ENCODE measurements at places on chromosomes 4 and X.

DNA sequence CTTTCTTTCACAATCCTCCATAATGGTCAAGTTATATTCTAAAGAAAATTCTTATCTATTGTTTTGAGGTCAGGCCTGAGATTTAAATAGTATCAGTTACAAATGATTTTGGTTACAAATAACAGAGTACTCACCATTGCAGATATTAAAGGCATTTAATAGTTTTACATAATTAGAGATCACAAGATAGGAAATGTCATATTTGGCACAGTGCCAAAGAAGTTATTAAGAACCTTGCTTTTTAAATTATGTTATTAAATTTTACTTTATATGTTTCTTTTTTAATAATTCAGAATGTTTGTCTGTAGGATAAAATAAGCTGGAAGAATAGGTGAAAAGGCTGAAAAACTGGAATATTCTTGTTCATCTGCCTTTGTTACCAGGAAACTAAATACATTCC, 1174.7 kb downstream of the PCDH18 start:
- no peak for DNase-seq

DNA sequence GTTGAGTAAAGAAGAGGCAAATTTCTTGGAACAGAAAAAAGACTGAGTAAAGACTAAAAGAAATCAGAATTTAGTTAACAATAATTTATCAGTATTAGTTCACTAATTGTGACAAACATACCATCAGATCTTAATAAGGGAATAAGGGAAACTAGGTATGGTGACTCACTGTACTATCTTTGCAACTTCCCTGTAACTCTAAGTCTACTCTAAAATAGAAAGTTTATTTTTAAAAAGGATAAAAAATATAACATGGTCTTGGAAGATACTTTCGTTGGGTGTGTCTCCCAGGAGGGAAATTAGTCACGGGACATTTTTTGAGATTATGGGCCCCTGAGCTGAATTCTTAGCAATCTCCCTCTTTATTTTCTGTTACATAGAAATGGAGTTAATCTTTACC, 97.3 kb downstream of the EMCN start:
- DNase-seq: no peak

DNA sequence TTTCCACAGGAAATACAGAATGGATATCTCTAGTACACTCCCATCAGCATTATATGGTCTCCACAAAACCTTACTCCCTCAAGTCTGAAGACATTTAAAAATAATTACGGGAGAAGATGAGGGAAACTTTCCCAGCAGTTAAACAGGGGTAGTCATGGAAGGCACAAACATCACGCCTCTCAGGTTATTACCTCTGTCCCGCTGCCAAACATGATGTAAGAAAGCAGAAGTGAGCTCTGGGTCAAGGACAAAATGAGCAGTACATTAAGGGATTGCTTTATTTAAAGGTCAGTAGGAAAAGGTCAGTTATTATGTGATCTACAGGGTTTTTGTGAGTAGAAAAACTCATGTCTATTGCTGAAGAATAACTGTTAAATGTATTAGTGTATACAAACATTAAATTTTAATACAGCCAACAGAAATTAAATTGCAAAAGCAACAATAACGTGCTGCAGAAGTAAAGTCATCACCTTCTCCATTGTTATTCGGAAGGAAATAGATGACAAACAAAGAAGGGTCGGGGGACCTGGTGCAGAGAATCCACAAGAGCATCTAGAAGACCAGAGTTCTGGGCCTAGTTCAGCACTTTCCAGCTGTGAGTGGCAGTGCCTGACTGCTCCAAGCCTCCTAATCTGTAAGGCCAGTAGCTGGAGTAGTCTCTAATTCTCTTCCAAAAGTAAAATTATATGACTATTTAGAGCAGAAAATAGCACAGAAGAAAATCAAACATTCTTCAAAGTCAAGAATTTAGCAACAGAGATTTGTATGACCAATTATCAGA, 171.2 kb downstream of the PPP3CA start:
- no peak for DNase-seq

DNA sequence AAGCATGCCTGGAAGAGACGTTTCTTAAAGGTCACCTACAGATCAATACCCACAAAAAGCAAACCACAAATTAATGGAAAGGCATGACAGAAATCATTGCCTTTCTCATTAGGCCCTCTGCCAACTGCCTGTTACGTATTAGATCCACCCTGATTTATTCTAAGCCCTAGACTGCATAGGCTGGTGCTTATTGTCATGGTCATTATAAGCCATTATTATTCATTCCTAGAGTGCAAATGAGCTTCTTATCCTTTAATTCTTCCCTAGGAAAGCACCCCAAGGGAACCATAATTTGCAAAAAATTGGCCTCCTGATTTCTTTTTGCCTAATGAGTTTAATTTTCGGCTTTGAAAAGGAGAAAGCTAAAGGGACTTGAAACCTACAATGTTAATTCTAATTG, 184.2 kb upstream of the GPRIN3 start:
- DNase-seq: no peak

- no peak for DNase-seq
Measured at GRCh38 chr4:186158021-186158813, 33.1 kb upstream of the CYP4V2 start.

- DNase-seq: no peak
Measured at GRCh38 chr4:82921795-82922194, 21.3 kb downstream of the THAP9 start.

DNA sequence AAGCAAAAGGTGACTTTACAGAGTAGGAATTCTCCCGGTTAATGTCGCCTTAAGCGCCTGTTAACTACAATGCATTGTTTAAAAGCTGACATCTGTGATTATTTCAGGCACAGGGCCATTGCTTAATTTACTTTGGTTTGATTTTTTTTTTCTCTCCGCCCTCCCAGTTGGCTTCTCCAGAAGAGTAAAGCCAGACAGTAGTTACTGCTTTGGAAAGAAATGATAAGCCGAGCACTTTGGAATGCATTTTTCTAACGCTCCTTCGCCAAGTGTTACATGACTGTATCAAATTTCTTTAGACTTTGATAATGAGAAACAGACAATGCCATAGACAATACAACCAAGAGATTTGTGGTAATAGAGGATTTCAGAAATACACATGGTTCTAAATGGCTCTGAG, 383.0 kb upstream of the TENM3 start:
- no peak for DNase-seq

DNA sequence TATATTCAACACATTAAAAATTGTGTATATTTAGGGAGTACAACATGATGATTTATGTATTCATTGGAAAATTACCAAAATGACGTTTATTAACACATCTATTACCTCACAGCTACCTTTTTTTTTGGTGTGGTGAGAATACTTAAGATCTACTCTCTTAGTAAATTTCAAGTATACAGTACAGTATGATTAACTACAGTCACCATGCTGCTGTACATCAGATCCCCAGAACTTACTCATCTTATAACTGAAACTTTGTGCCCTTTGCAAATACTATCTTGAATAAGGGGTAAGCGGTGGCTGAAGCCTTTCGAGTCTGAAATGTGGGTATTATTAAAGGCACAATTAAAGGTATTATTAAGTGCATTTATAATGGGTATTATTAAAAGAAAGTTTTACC, 976 bp downstream of the PHKA1 start:
- no peak for DNase-seq

GRCh38 chr4:167100120-167100519, 134.2 kb downstream of the SPOCK3 start:
- no peak for DNase-seq

DNA sequence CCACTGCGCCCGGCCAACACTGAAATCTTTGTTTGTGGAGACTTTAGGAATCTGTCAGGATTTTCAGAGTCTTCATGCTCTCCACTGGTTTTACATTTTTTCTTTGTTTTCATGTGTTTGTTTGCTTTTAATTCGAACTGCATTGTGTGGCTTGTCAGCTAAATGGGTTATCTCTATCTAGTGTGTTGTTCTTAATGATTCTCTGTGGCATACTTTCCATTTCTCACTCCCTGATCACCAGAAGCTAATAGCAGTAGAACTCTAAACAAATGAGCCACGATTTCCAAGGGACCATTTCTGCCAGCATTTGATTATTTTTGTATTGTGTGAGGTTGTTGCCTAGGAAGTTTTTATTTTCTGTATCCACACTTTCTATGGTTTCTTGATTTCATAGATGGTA, 352.4 kb downstream of the CAMK2D start:
- no peak for DNase-seq

GRCh38 chrX:9312922-9313867, 151.7 kb upstream of the TBL1X start:
- peak; percentile 64 for DNase-seq

GRCh38 chr4:83503974-83504373, 19.1 kb upstream of the ABRAXAS1 start:
- DNase-seq: no peak

- no peak for DNase-seq
Measured at GRCh38 chrX:40976981-40977380, 108.3 kb upstream of the USP9X start.

Measured in activated CD4-positive, alpha-beta T cell treated with anti-CD3 and anti-CD28 coated beads, Interleukin-2, amount 50 U/mL, for 24 hours (primary cell).